ENCODE measurements at places on chromosomes 1 and 21. TPM values are rescaled to one million over a fixed set of nuclear protein-coding genes. Genes with fewer than 3 reads are reported as not detected.

- DNase-seq = no peak
Measured at GRCh38 chr1:24142546-24143534, at the start of gene IL22RA1. Gene IL22RA1 (minus strand): TSS chr1:24143140. CDS start chr1:24143082, 58 bp downstream.

GRCh38 chr1:153293480-153293775 is 19.3 kb downstream of the PGLYRP3 start:
- no peak for DNase-seq

MFAP2 gene
- total RNA-seq = 17.3 TPM

- peak; percentile 79 for DNase-seq
Measured at GRCh38 chr1:222754366-222755139, 17.6 kb downstream of the FAM177B start.

GRCh38 chr1:179925922-179926849 is 28.4 kb upstream of the CEP350 start:
- no peak for DNase-seq

GRCh38 chr1:91124989-91125417 is 103.2 kb upstream of the ZNF644 start:
- DNase-seq = no peak

- no peak for DNase-seq
Measured at GRCh38 chr1:54186056-54186455, 13.8 kb downstream of the CYB5RL start.

KCNJ6 gene
- not detected for total RNA-seq

GRCh38 chr1:154237435-154237834 is 16.7 kb downstream of the UBAP2L start:
- DNase-seq = no peak

- DNase-seq = no peak
Measured at GRCh38 chr1:12056331-12056841, 6.7 kb upstream of the TNFRSF8 start.

CXADR gene
- 3.0 TPM for total RNA-seq

GRCh38 chr1:220893701-220894024 is 14.4 kb downstream of the HLX start:
- no peak for DNase-seq

GRCh38 chr1:15680561-15681348 is 3.4 kb upstream of the PLEKHM2 start:
- DNase-seq = no peak

DNA sequence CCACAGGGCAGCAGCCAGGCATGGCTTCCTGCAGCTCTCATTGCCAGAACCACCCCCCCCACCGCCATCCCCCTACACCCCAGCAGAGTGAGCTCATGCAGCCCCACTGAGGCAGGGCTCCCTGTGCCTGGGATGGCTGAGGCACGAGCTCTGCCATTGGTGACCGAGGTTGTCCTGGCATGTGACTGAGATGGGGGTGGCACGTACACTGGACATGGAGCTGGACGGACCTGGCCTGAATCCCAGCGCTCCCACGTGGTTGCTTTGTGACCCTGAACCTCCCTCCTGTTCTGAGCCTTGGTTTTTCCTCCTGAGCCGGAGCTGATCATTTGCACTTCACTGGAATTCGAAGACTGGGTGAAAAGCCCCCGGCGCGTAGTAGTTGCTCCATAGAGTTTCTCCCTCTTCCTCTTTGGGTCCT is 28.3 kb downstream of the ALPL start:
- peak; percentile 76 for DNase-seq

DNA sequence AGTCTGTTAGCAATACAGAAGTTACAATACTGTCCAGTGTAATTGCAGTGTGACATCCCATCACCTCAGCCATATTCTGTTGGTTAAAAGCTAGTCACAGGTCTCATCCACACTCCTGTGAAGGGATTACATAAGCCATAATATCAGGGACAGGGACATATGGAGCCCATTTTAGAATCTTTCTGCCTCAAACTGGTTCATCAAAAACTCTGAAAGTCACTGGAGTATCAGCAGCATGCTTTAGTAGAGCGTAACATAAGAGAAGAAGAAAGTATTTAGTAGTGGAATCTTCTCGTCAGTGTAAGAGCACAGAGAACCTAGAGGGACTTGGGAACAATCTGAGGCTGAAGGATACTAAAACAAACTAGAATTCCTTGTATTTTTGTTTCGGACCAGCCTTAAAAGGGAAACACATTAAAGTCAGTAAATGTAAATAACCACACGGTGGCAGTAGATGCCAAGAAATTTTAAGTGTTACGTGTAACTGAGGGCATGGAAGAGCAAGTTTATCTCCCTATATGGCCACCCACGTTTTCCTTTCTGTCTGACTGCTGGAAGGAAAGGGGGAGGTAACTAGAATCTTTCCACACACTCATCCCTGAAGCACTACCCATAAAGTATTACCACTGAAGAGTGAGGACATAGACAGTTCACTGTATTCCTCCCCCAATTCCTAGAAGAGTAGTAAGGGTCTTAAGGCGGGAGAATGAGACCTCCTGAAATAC is 41.6 kb upstream of the AGL start:
- no peak for DNase-seq

- no peak for DNase-seq
Measured at GRCh38 chr1:243267914-243268653, 12.2 kb downstream of the SDCCAG8 start.

NUAK2 gene
- 4.7 TPM for total RNA-seq

GRIK3 gene
- total RNA-seq = 32.2 TPM

KRTAP10-2 gene
- not detected for total RNA-seq

- no peak for DNase-seq
Measured at GRCh38 chr1:109850827-109851226, 59.8 kb upstream of the CSF1 start.

DNA sequence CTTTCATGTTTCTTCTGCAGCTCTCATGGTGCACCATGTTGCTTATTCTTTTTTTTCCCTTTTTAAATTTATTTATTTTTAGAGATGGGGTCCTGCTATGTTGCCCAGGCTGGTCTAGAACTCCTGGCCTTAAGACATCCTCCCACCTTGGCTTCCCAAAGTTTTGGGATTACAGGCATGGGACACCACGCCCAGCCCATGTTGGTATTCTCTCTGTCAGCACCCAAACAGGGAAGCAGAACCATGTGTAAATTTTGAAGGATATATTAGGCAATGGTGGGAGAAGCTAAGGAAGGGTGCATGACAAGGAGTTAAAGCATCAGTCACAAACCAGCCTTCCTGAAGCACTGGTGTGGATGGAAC is 39.6 kb upstream of the ENAH start:
- no peak for DNase-seq

DNA sequence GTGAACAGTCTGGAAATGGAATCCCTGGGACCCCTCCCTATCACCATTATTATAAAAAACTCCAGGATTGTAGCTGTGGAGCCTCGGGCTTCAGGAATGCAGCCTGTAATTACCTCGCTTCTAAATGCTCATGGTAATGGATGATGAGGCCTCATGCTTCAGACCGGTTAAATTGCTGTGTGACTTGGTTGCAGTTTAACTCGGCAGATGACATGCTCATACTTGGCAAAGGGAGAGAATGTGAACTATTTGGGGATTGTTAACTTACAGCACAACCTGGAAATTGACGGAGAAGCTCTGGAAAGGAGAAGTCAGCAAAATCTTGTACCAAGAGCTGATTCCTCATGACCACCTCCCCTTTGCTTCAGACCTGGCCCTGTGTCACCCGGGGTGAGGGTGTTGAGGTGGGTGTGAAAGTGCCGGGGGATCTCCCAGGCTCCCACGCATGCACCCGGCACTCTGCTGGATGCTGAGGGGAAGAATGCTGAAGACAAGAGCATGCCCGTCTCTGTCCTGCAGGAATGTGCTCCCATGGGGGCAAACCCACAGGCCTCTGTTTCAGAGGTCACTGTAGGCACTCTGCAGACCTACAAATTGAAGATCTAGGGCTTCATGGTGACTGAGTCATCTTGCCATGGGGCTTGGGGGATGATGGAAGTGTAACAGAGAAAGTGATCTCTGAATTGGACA is 364.8 kb downstream of the RPS6KC1 start:
- DNase-seq = no peak

GRCh38 chr1:222062640-222063039 is 320.8 kb upstream of the DUSP10 start:
- DNase-seq = no peak

HAO2 gene
- not detected for total RNA-seq

- DNase-seq = no peak
Measured at GRCh38 chr21:16179773-16180172, 450.0 kb downstream of the USP25 start.

DNA sequence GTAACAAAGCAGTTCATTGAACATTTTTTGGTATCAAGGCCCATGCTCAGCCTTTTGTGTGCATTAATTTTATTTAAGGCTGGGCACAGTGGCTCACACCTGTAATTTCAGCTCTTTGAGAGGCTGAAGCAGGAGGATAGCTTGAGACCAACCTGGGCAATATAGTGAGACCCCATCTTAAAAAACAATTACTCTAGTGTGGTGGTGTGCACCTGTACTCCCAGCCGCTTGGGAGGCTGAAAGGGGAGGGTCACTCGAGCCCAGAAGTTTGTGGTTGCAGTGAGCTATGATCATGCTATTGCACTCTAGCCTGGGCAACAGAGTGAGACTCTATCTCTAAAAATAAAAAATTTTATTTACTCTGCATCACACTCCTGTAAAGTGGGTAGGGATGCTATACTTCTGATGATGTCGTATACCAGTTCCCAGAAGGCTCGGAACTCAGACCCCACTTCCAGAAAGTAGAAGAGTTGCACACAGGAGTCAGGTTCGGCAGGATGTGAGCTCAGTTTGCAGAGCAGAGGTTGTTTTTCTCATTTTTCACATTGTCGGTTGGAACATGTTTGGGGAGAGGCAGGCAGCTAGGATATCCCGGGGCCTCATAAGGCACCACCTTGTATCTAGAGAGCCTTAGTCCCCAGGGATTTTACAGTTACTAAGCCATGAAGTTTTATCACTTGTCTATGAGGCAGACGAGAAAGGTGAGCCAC is 144.6 kb downstream of the GALNT2 start:
- DNase-seq = no peak

DNA sequence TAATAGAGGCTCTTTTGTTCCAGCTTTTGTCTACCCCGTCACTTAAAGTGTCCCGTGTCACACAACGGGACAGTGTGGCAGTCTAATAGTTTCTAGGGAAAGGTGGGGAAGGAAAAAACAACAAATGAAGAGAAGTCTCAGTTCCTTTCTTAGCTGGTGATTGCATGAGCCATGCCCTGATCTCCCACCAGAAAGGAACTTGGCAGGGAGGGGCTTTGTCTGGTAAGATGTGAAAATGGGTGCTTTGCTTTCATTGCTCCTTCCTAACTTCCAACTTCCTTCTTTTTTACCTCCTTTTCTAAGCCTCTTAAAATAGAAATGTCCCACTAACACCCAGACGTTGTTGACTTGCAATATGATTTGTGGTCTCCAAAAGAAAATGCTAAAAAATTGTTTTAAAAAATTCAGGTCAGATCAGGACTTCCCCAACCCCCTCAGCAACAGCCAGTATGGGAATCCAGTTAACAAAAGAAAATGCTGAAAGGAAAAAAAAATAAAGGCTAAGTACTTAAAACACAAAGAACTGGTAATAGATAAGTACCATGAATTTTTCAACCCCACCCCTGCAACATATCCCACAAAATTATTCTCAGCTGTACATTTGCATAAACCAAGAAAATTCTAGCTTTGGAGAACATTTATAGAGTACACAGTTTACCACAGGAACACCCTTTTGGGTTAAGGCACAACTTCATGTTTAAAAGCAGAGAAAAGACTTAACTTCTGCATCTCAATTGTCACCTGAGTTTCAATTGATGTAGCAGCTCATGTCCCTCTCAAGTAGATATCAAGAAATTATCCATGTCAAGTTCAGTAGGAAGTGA is 106.2 kb downstream of the NIBAN1 start:
- no peak for DNase-seq

SOX13 gene
- 56.3 TPM for total RNA-seq

REN gene
- total RNA-seq = not detected

TRIM63 gene
- total RNA-seq = 0.18 TPM

KRTAP23-1 gene
- total RNA-seq = not detected

PGLYRP3 gene
- total RNA-seq = not detected

LRRC39 gene
- 1.7 TPM for total RNA-seq

S100A7A gene
- not detected for total RNA-seq

DNA sequence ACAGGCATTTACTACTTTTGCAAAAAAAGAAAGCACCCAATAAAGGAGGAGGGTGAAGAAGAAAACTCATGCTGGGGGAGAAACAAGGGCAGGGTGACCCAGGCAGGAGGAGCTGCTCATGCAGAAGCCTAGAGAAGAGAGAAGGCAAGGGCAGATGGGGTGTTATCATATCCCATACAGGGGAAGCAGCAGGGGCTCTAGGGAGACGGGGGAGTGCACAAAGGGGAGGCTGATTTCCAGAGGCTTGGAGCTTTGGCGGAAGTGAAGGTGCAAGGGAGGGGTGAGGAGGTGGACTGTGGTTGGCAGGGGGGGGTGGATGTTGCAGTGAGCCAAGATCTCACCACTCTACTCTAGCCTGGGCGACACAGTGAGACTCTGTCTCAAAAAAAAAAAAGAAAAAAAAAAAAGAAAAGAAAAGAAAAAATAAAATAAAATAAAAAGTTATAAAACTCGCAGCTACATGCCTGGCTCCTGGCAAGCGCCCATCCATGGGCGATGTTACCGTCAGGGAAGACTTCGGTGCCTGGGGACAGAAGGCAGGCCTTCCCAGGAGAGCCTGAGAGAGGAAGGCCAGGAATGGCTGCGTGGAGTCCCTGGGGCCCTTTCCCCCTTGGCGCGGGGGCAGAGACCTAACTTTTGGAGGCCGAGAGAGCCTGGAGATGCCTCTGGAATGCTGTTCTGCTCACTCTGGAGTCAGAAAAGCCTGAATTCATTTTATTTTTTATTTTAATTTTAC is 3.3 kb upstream of the FCN3 start:
- DNase-seq = no peak

- no peak for DNase-seq
Measured at GRCh38 chr1:55445416-55445815, 230.3 kb upstream of the USP24 start.

DNA sequence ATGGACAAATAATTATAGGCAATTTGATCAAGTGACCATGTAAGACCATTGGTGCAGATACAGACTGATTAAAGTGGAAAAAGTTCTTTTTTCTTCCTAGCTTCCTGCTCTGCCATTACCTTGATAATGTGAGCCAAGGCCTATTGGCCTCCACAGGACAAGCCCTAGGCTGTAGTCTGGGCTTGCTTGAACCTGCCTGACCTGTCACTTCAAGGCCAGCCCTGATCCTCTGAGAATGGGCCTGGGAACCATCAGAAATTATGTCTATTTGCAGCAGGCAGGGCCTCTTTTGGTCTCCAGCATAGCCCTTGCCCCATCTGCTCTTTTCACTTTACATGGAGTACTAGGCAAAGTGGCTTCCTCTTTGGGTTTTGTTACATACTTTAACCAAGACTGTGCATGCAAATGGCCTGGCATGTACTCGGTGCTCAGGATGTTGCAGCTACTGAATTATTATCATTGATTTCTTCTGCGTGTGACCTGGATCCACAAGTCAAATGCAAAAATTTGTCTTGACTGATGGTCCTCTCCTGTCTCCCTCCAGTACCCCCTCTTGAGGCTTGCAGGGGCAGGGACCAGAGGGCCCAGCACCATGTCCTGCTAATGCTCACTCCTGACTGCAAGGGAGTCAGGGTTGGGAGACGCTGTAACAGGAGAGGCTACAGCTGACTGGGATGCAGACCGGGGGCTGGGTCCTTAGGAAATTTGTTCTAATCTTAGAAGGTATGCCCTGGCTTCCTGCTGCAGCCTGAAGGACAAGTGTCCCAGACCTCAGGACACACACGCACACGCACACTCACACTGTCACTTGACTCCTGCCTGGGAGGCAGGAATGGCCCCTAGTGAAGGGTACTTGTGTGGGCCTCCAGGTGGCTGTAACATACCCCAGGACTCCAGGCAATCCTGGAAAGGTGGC is 39.4 kb downstream of the RCSD1 start:
- no peak for DNase-seq
